ENCODE measurements at places on chromosomes 2 and 18.

GRCh38 chr2:8300905-8301304 is 381.0 kb upstream of the ID2 start:
- no peak for DNase-seq

DNA sequence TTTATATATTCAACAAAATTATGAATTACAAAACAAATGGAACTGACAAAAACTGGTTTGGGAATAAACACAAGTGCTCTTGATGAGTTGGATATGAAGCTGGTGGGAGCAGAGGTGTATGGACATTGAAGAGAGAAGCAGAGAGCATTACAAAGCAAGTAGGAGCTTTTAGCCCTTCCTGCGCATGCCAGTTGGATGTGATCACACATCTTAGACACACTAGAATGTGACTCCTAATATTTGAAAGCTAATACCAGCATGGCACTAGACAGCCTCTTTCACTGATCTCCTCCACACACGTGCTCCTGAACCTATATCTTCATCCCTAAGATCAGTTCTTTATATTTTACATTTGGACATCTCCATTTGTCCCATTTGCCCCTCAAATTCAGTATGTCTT is 298.1 kb downstream of the MTX2 start:
- no peak for DNase-seq

DNA sequence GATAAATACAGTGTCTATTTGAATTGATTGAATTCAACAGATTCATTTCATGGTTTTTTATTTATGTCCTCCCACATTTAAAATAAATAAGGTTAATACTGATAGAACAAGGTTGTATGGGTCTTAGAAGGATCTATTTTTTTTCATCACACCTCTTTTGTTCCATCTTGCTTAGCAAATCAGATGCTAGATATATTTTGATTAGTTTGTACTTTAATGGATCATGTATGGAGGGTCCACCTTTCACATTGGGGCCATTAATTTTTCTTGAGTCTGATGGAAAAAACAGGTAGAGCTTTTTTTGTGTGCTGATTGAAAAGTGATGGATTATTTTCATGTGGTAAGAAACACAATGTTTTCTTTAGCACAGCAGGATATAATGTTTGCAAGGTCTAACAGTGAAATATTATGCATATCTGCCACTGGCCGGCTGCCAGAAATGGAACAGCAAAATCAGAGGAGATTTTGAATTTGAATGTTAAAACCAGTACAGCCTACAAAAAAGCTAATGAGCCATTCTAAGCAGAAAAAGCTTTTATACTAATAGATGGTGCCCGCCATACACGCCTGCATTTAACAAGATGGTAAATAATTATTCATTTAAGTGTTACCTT is 188.1 kb upstream of the ETAA1 start:
- DNase-seq, result no peak

GRCh38 chr2:167790189-167790588 is 457.2 kb downstream of the STK39 start:
- DNase-seq, result no peak

DNA sequence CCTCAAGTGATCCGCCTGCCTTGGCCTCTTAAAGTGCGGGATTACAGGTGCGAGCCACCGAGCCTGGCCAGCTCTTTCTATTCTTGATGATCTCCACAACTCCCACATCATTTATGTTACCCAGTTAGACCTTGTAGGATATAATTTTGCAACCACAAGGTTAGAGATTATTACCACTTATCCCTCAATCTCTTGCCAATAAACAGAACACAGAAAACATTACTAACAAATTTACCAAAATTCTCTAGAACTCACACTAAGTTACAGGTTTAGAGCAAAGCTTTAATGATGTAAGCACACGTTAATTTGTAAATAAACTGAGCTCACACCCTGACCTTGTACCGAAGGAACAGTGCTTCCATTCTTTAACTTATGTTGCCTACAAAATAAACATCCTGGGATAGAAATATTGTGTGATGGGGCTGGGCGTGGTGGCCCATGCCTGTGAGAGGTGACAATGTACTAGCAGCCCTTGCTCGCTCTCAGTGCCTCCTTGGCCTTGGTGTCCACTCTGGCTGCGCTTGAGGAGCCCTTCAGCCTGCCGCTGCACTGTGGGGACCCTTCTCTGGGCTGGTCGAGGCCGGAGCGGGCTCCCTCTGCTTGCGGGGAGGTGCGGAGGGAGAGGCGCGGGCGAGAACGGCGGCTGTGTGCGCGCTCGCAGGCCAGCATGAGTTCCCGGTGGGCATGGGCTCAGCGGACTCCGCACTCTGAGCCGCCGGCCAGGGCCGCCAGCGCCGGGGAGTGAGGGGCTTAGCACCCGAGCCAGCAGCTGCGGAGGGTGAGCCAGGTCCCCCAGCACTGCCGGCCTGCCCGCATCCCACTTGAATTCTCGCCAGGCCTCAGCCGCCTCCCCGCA is 42.1 kb upstream of the ITSN2 start:
- no peak for DNase-seq

DNA sequence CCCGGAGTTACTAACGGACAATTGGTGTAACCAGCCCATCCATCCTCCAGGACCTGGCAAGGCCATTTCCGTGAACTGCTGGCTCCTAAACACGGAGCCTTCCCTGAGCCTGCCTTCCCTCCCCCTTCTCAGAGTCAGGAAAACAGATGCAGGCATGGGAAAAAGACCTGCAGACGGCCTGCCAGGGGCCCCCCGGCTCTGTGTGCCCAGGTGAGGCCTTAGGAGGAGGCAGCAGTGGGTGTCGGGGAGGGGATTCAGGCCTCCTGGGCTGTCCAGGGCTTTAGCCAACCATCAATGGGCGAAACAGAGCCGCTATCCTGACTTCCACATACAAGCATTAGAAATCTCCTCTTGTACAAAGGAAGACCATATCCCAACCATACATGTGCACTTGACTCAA is 68.3 kb upstream of the BOD1L2 start:
- no peak for DNase-seq

GRCh38 chr2:180519276-180519675 is 461.1 kb upstream of the UBE2E3 start:
- DNase-seq, result no peak

- DNase-seq, result no peak
Measured at GRCh38 chr18:59554796-59555335, 142.4 kb downstream of the CCBE1 start.

DNA sequence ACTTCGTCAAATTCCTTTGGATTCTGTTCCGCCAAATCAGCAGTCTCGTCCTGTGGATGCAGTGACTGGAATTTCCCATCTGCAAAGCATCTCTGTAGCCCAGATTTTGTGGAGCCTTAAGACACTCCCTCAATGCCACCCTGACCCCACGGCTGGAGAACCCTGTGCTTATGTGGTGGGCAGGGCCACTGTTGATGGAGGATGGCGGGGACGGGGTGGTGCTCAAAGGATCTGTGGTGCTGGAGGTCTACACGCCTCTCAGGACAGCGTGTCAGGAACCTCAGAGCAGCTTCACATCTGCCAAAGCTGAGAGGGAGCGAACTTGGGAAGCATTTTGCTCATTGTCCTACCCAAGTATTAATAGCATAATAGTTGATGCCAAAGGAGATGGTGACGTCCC is 200.1 kb downstream of the MGAT5 start:
- no peak for DNase-seq

- peak; percentile 13 for DNase-seq
Measured at GRCh38 chr2:157627594-157628476, 829 bp downstream of the ACVR1C start.

DNA sequence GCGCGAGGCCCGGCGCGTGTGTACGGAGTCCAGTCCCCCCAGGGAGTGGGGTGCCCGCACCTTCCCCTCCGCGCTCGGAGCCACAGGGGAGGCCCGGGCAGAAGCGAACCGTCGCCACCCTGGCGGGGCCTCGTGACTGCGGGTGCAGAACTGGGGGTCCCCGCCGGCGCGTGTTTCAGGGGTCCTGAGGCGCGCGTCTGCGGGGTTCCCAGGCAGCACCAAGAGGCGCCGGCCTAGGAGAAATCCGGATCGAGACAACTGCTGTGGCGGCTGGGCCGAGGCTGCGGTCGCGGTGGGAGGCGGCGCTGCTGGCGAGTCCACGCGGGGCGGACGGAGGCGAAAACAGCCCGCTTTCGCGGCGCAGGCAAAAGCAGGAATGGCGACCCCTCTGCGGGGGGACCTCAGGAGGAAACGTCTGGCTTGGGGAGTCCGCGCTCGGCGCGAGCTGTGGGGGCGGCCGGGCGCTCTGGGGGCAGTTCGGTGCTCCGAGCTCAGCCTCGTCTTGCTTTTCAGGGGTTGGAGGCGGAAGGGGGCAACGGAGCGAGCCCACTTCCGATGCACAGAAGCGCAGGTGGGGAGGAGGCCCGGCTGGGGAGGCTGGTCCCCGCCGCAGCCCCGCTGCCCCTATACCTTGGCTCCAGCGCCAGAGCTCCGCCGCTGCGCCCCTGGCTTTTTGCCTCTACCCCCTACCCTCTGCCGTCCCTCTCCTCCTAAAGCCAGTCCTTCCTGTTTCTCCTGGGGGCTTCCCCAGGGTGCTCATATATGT is 81.5 kb upstream of the LDLRAD4 start:
- DNase-seq, result peak; percentile 12

GRCh38 chr2:109086743-109087020 is 42.3 kb upstream of the SH3RF3 start:
- no peak for DNase-seq

DNA sequence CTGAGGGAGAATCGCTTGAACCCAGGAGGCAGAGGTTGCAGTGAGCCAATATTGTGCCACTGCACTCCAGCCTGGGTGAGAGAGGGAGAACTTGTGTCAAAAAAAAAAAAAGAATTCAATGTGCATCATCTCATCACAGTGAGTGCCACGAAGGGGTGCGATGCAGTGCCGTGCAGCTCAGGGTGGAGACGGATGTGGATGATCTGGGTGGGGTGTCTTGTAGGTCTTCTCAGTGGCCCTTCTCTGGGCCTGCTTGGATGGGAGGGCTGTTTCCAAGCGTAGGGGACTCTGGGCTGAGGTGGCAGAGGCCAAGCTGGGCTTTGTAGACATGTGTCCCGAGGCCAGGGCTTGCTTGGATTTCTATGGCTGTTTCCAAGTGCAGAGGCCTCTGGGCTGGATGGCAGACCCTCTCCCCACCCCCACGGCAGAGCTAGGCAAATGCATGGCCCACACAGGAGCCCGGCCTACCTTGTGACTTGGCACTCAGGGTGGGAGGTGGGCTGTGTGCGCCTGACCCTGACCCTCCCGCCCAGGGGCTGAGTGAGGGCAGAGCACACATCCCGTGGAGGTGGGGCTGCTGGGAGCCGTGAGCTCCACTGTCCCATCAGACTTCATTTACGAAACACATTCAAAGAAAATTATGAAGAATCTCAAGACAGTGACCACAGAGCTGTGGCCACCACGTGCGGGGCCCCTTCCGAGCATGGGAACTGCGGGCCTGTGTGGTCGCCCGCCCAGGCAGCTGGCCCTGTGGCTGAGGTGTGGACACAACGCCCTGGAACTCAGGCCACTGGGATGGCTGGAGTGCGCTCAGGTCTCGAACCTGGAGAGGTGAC is 76.4 kb downstream of the ASB1 start:
- DNase-seq, result no peak

GRCh38 chr18:5628512-5629255 is 84.9 kb upstream of the EPB41L3 start:
- no peak for DNase-seq

DNA sequence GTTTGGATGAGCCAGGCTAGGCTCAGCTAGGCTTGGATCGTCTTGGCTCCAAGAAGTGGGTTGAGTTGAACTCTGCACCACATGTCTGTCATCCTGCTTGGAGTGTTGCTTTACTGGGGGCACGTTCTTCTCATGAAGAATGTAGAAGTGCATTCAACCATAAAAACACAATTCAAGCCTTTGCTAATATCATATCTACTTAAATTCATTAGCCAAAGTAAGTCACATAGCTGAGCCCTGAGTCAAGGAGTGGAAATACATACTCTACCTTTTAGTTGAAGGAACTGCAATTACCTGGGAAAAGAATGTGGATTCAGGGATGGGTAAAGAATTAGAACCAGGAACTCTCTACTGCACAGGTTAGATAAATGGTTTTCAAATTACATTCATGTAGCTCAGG is 360.4 kb upstream of the KCNH7 start:
- no peak for DNase-seq

GRCh38 chr2:30234180-30234971 is 3.0 kb downstream of the LBH start:
- peak; percentile 27 for DNase-seq

GRCh38 chr18:42792731-42793130 is 322.8 kb downstream of the RIT2 start:
- DNase-seq, result no peak

- no peak for DNase-seq
Measured at GRCh38 chr18:14093307-14093915, 38.8 kb downstream of the ZNF519 start.

GRCh38 chr18:49335677-49336076 is 124.8 kb downstream of the DYM start:
- no peak for DNase-seq

DNA sequence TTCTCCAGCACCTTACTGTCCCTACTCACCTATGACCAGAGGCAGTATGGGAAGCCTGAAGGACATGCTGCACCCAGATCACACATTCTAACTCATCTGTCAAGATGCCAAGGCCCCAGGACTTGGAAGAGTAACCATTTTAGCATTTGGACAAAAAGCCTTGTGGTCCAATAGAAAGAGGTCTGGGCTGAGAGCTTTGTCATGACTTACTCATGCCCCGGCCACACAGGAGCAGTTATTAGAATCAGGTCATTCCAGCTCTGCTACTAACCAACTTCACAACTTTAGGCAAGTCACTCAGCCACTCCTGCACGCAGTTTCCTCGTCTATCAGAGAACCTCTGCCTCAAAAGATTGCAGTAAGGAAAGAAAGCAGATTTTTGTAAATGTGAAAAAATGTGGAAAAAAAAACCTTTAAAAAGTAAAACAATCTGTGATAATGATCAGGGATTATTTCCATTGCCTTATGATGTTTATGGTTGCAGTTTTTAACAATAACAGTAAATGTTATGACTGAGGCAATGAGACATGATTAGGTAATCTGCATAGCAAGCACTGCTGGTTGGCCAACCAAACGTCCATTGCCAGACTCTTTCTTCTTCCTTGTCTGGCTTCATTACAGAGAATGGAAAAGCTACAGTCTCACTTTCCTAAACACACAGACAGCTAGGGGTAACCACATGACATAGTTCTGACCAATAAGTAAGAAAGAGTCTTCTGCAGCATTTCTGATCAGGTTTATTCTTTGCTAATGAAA is 255.4 kb upstream of the CHAC2 start:
- no peak for DNase-seq

GRCh38 chr2:37907501-37908225 is 17.4 kb upstream of the RMDN2 start:
- DNase-seq, result no peak

Data from activated T-cell treated with anti-CD3 and anti-CD28 coated beads for 1 hour (primary cell).